Stimulated activated CD8-positive, alpha-beta memory T cell treated with anti-CD3 and anti-CD28 coated beads, Interleukin-15, amount 100 ng/mL, for 24 hours (primary cell): ENCODE measurements at places on chromosomes 13 and 19.

DNA sequence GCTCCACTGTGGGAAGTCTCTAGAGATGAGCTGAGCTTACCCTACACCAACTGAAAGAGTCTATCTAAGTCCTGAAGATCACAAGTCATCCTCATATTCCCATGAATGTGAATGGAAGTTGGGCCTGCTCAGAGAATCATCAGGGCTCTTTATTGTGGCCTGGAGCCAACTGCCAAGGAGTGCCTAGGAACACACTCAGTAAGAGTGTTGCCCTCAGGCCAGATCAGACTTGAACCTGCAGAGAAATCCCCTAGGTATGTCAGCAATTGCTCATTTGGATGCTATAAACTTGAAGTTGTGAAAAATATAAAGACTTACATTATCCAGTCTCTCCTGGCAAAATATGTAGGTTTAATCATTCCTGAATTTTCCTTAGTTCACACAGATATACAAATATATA is 1070.2 kb downstream of the EFNB2 start:
- DNase-seq: no peak

DNA sequence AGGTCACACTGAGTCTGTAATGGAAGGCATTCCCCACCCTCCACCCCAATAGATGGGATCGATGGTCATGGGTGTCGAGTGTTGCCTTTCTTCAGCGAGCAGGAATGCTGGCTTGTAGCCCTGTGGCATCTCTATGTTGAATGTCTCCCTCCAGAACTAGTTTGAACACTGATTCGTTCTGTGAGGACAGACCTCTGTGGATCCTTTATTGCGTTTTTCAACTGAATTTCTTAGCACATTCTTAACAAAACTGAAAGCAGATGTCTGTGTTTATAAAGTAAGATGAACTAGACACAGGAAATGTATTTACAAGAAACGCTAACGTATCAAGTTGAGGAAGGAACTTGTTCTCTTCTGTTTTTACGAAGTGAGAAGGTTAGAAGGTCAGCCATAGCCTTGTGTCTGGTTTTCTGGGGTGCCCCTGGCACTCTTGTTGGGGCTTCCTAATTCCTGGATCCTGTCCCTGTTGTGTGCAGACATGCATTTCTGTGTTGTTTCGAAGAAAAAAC is 36.8 kb upstream of the TM9SF2 start:
- no peak for DNase-seq

DNA sequence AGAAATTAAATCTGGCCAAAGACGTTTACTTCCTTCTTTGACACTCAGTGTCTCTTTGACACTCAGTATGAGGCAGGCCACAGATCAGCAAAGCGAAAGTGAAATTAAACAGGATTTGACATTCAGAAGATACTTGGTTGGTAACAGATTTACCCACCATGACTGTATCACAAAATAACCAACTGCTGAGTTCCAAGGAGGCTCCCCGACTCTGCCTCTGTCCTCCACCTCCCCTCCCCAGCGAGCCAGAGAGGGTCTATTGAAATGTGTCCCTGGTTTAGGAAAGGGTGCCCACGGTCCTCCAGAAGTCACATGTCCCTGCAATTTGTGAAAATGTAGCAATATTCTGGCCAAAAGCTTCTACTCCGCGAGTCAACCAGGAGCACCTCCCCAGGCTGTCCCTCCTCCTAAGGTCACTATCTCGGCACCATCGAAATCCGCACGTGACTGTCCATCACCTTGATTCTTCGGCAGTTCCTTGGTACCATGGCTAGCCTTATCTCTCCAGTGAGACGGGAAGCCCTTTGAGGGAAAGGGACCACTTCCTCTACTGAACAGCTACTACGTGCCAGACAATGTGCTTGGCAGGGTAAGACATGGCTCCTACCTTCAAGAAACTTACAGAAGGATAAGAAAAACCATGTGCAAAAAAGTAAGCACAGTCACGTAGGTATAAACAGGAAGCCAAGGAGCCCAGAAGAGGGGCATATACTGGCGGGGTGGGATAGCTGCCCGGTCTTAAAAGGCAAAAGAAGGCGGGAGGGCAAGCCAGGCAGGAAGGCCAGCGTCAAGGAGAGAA is 1.5 kb downstream of the N4BP2L1 start:
- DNase-seq: no peak

- no peak for DNase-seq
These were observed 1.7 kb downstream of the ITM2B start for GRCh38 chr13:48234566-48235340.

GRCh38 chr19:33553530-33554310 is 32.1 kb upstream of the PEPD start:
- no peak for DNase-seq
